ENCODE measurements at places on chromosomes 5 and 9.

- peak; percentile 46 for DNase-seq
These were observed 70.7 kb upstream of the GNE start for GRCh38 chr9:36328798-36329411.

DNA sequence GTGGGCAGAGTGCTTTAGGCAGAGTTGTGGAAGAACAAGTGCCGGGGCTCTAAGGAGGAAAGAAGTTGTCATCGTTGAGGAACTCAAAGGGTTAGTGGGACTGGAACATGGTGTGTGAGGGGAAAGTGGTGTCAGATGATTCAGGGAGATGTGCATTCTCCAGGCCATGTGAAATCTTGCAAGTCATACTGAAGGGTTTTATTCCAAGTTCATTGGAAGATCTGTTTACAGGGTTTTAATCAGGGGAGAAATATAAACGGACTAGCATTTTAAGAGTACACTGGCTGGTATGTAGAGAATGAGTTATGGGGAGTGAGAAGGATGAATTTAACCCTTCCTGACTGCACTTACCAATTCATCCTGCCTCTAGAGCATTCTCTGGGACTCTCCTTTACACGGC, 49.3 kb downstream of the NR2F1 start:
- DNase-seq: no peak

DNA sequence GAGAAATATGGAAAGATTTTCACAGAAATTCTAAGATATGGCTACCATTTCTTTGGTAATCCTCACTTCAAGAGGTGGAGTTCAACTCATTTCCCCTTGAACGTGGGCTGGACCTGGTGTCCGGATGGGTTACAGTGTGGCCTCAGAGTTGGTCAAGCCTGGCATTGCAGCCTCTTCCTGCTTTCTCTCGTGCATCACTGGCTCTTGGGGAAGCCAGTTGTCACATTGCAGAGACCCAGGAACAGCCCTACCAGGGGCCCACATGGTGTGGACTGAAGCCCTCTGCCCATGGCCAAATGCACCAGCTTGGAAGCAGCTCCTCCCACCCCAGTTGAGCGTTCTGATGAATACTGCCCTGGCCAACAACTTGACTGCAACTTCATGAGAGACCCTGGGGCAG, 47.7 kb upstream of the FCN1 start:
- no peak for DNase-seq

DNA sequence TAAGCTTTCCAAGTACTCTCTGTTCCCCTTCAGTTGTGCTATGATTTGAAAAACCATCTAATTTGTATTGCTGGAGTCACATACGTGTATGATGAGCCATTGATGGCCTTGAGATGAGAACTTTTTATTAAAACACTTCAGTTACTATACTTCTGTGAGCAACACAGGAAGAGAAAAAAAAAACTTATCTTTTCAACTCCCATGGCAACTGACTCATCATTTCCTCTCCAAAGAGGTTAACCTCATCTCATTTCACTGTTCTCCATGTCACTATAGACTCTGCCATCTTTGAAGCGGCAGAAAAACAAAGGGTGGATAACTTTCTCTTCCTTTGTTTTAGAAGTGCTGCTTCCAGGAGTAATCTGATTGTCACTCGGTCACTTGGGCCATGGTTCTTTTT, 104.3 kb upstream of the PCSK1 start:
- no peak for DNase-seq

- no peak for DNase-seq
These were observed 547.0 kb downstream of the PDE4D start for GRCh38 chr5:59346514-59346913.

DNA sequence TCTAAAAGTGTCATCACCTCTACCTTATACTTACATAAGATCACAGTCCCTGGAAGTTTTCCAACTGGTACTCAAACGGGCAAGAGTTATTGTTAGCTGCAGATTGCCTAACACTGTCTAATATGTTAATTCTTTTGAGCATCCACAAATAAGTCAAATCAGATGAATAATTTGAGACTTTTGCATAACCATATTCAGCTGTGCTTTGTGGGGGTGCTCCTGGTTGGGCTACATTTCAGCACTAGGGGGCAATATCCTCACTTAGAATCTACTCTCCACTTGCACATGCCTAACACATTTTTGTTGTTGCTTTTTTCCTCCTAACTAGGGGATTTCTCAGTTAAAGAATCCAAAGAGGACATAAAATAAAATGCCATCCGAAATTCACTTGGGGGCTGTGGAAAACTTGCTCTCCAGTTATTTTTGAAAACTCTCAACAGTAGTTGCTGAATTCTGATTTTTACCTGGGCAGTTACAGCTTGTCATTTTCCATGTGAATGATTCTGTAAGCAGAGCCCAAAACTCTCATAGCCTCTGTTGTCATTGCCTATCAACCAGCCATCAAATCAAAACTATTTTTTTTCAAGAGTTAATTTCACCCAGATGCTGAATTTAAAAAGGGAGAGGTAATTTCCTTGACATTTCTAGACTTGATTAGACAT, 71.5 kb downstream of the TRIM36 start:
- DNase-seq: peak; percentile 17

GRCh38 chr9:35042081-35042604, 30.3 kb downstream of the VCP start:
- no peak for DNase-seq

- no peak for DNase-seq
These were observed 120.9 kb upstream of the TARS1 start for GRCh38 chr5:33319841-33320240.

DNA sequence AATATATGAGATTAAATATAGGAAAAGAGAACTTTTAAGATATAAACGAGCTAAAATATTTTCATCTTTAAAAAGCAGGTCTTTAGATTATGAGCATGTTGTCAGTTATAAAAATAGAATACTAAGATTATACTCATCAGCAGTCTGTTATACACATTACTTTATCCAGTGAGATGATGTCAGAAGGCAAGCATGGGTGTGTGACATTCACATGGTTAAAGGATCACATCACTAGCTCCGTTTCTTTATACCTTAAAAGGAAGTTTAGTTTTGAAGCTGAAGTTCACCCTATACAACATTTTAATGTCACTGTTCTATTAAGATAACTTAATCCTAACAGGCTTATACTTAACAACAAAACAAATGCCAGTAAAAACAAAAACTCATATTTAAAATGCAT, 59.6 kb downstream of the RICTOR start:
- no peak for DNase-seq

- no peak for DNase-seq
These were observed 111.5 kb upstream of the RAPGEF1 start for GRCh38 chr9:131851414-131851813.

- no peak for DNase-seq
These were observed 32.1 kb downstream of the ADRB2 start for GRCh38 chr5:148858547-148858946.

DNA sequence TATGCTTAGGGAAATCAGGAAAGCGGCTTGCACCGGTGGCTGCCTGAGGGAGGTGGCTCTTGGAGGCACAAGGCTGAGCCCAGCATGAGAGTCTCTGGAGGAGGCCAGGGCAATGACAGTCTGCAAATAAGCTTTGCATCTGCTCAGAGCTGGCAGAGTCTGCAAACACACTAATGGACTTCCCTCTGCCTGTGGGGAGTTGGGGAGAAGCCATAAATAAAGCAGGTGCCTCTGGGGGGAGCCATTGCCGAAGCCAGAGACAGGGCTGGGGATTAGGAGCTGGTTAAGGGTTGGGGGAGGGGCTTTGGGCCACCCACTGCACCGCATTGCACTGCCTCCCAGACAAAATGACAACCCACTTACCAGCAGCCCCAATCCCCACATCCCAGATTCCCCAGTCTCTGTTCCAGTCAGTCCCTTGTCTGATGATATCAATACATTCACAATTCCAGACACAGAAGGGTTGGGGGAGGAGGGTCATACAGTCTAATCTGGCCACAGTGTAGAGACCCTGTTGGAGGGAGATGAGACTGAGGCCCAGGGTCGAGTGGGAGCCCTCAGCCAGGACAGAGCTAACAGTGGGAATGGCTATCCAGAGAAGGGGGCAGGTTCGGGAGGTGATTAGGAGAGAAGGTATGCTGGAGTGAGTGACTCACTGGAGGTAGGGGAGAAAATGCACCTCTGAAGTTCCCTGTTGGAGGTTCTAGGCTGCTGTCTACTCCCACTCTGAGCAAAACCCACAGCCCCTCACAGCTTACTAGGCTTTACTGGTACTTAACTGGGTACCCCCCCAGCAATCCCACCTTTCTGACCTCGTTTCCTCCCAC, 53.7 kb downstream of the PAX5 start:
- no peak for DNase-seq

DNA sequence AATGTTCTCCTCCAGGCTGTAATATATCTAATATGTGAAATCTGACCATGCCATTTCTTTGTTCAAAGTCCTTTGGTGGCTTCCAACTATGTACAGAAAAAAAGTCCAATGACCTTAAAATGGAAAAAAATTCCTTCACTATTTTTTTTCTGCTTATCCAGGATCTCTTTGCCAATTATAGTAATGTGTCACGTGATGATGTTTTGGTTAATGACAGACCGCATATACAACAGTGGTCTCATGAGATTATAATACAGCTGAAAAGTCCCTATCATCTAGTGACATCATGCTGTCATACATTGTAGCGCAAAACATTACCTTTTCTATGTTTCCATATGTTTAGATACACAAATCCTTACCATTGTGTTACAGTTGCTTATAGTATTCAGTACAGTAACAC, 477.6 kb downstream of the TMEM232 start:
- DNase-seq: no peak

DNA sequence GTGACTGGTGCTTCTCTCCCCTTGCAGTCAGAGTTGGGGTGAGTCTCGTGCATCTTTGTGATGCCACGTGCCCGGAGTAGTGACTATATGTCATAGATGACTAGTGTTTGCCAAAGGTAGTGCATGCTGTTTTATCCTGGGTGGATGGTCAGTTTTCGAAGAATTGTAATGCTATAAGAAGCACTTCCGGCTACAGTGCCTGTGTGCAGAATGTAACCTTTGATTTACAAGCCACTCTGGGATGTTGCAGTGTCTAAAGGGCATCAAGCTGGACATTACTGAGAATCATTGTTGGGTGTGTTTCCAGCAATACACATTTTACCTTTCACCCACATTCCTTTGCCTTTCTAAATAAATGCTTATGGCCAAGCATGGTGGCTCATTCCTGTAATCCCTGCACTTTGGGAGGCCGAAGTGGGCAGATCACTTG, 16.7 kb downstream of the MVB12B start:
- no peak for DNase-seq

DNA sequence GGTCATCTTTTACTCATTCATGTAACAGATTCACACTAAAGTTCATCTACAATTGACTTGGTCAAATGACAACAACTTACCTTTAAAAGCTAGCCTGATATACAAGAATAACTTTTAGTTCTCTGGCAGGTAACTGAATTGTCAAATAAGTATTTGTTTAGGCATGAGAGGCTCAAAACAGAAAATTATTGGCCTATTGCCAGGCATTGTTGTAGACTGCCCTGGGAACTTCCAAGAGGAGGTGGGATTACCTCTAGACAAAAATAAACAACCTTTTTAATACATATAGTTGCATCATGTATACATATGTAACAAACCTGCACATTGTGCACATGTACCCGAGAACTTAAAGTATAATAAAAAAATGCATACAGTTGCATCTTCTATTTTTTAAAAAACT, 18.2 kb upstream of the SLCO4C1 start:
- no peak for DNase-seq

DNA sequence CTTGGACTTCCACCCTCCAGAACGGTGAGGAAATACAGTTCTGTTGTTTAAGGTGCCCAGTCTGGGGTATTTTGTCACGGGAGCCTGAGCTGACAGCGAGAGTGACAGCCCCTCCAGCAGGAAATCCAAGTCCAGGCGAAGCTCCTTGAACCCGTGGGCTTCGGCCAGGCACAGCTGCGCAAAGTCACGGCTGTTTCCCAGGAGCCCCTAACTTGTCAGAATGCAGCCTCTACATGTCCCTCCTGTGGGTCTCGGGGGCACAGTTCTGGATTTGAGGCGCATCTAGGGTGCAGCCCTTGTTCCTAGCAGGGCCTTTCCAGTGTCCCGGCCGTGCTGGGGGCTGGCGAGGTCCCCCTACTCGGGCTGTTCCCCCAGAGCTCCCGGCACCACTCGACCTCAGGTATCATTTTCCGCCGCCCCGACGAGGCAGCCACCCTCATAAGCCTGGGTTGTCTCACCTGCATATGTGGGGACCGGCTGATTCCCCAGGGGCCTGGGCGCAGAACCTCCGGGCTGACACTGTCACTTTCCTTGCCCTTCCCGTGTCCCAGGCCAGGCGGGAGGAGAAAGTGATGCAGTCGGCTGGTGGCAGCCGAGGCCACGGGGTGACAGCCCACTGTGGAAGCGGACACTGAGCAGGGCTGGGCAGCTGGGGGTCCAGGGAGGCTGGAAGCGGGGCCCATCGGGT, 4.5 kb downstream of the LCN8 start:
- DNase-seq: no peak

GRCh38 chr9:90642570-90643539, at the start of gene DIRAS2:
DIRAS2 (minus strand) TSS chr9:90642824; CDS start chr9:90613827, 28,997 bp downstream.
- peak; percentile 47 for DNase-seq

DNA sequence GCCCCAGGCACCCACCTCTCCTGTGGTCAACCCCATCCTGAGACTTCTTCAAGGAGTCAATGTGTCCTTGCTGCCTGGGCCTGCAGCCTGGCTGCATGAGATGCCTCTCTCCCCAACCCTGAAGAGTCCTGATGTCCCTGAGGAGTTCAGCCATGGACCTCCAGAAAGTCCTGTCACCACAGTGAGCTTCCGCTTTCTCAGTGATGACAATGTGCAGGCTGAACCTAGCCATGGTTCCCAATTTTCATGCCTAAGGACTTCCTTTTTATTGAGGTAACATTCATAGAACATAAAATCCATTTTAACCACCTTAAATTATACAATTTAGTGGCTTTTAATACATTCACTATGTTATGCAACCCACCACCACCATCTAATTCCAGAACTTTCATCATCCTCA, 29.1 kb downstream of the DAP start:
- no peak for DNase-seq

DNA sequence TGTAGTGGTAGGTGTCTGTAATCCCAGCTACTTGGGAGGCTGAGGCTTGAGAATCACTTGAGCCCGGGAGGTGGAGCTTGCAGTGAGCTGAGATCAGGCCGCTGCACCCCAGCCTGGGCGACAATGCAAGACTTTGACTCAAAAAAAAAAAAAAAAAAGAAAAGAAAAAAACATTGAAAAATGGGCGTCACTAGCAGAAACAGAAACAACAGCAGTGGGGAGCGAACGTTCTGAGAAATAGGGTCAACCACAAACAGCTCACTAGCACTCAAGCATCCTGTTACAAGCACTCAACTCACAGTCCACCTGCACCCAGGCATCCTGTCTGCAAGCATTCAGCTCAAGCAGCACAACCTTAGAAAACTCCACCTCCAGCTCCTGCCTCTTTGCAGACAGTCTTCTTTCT, 17.2 kb downstream of the TRIM14 start:
- peak; percentile 66 for DNase-seq

- no peak for DNase-seq
These were observed 62.1 kb downstream of the CEMIP2 start for GRCh38 chr9:71706176-71706575.

- no peak for DNase-seq
These were observed 2.6 kb upstream of the SMC5 start for GRCh38 chr9:70256123-70256551.

GRCh38 chr9:123347289-123348060, 8.5 kb upstream of the CRB2 start:
- DNase-seq: no peak

GRCh38 chr5:152882621-152883020, 477.5 kb upstream of the NMUR2 start:
- no peak for DNase-seq

GRCh38 chr5:67020096-67020615, 176.4 kb downstream of the CD180 start:
- DNase-seq: no peak

GRCh38 chr9:19252174-19252884, 21.8 kb downstream of the DENND4C start:
- DNase-seq: no peak
